ENCODE measurements at places on chromosomes 1 and 21. TPM values are rescaled to one million over a fixed set of nuclear protein-coding genes. Genes with fewer than 3 reads are reported as not detected.
A peak's percentile ranks its signal among the peaks of the same experiment; 100 is the strongest.

- DNase-seq = peak; percentile 12
Observed at GRCh38 chr1:115142616-115143015, 53.3 kb upstream of the TSPAN2 start.

The MX2 gene
- 1.9 TPM for total RNA-seq

DNA sequence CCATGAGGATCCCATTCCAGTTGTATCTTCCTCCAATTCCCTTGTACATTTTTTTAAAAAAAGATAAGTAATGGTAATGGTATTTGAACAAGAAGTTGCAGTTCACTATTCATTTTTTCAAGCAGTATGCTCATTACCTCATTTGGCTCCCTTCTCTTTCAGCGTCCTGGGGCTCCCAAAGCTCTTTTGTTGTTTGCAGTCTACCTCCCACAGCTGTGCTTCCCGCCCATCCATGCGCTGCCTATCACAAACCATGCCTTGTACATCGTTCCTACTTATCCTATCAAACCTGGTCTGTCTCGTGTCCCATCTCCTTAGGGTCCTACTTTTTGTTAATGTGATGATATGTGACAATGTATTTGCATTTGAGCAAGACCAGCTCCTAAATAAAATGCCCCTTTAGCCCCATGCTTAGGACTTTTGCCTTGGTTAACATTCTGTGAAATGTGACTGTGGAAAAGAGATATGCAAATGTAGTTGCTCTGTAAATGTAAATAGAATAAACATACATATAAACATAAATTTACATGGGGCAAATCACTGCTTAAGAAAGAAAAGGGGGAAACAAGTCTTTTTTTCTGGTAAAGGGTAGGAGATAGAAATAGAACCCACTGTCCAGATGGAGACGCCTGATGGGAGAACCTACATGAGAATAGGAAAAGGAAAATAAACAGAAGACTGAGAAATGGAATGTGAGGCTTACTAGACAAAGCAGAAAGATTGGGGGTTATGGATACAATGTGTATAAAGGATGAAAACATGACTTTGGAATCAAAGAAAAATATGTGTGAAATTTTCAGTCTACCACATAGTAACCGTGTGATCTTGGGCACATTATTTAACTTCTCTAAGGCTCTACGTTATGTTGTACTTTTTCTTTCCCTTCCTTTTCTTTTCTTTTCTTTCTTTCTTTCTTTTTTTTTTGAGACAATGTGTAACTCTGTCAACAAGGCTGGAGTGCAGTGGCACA is 59.8 kb upstream of the PLXNA2 start:
- no peak for DNase-seq

DNA sequence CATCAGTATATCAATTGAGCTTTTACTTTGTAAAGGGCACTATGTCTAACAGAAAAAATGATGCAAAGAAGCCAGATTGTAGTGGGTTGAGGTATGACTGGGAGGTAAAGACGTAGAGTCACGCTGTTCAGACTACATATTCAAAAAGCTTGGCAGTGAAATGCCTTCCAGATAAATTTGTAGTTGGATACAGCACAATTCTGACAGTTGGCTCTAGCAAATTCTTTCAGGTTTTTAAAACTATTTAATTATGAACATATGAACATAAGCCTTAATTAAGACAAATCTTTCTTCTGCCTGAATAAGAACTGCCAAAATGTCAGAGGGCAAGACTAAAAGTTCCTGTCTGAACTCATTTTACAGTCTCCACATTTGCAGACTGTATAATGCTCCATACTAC is 118.8 kb downstream of the DPYD start:
- DNase-seq = no peak

DNA sequence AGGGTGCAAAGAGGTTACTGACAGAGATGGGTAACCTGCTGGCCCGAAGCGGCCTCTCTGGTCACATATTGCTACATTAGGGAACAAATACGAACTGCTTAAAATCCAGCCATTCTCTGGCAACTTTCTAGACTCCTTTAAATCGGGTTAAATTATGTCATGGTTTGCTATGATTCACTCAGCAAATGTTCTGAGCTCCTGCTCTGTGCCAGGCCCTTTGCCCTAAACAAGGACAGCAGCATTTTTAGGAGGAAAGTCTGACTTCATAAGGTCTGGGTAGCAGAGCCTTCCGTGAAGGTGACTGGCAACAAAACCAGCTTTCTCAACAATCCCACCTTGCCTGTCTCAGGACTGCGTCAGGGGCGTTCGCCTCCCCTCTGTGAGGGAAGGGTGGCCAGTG is 15.4 kb downstream of the ZP4 start:
- DNase-seq = no peak

GRCh38 chr1:95179205-95179986 is 54.6 kb upstream of the RWDD3 start:
- DNase-seq = no peak

GRCh38 chr1:202017749-202018467 is 7.5 kb downstream of the ELF3 start:
- peak; percentile 91 for DNase-seq

The ZNF683 gene
- not detected for total RNA-seq
